Skin of body (tissue), 3 donors: ENCODE measurements at places on chromosomes 4 and X. TPM values are rescaled to one million over a fixed set of nuclear protein-coding genes. Genes with fewer than 3 reads are reported as not detected.

The SNX12 gene
- 31.2 TPM for total RNA-seq

- no peak for DNase-seq
These were observed 40.3 kb upstream of the GALNT7 start for GRCh38 chr4:173128199-173128890.

The STBD1 gene
- 12.4 TPM for total RNA-seq

GRCh38 chr4:160347197-160347596 lies 1244.3 kb downstream of the RAPGEF2 start:
- no peak for DNase-seq

DNA sequence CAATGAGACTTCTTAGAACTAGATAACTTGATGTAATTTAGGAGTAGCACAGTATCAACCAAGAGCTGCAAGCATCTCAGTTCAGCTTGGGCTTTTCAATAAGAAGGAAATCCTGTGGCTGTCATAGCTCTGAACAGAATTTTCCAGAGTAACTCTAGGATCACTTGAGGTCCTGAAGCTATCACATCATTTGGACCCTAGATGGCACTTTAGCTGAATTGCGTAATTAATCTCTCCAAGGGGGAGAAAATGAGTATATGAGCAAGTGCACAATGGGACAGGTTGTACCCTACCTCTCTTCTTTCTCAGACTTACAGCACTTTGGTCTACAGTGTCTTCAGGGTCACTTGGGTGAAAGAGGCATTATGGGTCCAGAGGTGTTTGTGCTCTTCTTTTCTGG lies 45.2 kb downstream of the SLC4A4 start:
- DNase-seq: no peak

- peak; percentile 3 for DNase-seq
These were observed 34.0 kb upstream of the GNPDA2 start for GRCh38 chr4:44760142-44760898.

The PNMA6A gene
- 2.8 TPM for total RNA-seq

DNA sequence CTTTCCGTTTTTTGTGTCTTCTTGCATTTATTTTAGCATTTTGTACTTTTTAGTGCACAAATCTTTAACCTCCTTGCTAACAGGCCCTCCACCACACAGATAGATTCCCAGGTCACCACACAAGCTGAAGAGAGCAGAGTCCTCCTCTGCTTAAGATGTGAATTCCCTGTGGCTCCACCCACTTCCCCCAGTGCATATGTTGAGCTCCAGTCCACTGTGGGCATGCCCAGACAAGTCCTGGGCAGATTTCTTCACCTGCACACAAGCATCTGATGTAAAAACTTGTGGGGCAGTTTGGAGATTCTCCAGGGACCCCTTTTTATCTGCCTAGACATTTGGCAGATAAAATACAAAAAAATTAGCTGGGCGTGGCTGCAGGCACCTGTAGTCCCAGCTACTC lies 19.8 kb upstream of the PASD1 start:
- no peak for DNase-seq

GRCh38 chrX:48939524-48940228 lies 17.7 kb downstream of the OTUD5 start:
- DNase-seq: no peak

- DNase-seq: no peak
These were observed 3.1 kb upstream of the MSX1 start for GRCh38 chr4:4856071-4857000.

GRCh38 chrX:119809185-119809666 lies 17.8 kb upstream of the RPL39 start:
- no peak for DNase-seq
